IPS DF 6.9 (cell line): ENCODE measurements at places on chromosomes 1 and 21.

DNA sequence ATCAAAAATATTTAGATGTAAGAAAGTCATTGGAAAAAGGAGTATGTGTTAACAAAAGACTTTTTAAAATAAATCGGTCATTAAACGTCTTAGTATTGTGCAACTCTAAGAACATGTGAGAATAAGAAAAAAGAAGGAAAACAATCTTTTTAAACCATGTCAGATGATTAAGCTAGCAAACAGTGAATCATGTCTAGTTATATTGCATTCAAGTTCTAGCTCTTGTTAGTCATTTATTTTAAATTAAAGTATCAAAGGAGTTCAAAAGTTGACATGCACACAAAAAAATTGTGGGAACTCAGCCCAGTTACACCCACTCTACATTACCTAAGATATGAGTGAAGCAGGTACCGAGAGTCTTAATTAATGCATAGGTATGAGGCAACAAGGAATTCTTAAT lies 9.8 kb downstream of the FRRS1 start:
- DNase-seq = no peak

DNA sequence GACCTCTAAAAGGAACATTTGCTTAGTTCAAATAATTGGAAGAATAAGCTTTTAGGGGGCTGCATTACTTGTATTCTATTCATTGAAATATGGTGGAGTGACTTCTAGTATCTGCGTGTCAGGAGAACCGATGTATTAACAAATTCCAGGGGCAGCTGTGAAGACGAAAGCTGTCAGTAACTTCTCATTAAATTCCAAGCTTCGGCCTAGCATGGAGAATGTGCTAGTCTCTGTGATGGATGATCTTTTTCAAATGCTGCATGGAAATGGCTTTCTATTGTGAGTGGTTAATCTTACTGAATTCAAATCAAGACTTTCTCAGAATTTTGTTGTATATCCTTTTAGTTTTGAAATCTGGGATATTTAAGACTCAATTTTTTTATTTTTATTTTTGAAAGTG lies 429.9 kb downstream of the ADGRL2 start:
- DNase-seq = no peak

DNA sequence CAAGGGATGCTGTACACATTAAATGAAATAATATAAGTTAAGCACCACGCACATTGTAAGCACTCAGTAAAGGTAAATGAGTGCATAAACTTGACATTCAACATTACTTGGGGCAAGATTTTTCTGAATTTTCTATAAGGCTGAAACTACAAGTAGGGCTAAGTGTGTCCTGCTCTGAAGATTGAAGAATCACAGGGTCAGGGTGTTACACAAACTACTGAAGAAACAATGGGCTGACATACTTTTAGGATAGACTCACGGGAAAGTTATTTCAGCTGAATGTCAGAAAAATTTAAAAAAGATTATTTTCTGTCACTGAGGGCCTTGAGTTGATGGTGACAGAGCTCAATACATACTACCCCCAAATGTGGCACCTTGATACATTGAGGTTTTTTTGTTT lies 644.2 kb upstream of the PLXNA2 start:
- no peak for DNase-seq

GRCh38 chr1:231778009-231778719 lies 151.6 kb downstream of the DISC1 start:
- DNase-seq = no peak

DNA sequence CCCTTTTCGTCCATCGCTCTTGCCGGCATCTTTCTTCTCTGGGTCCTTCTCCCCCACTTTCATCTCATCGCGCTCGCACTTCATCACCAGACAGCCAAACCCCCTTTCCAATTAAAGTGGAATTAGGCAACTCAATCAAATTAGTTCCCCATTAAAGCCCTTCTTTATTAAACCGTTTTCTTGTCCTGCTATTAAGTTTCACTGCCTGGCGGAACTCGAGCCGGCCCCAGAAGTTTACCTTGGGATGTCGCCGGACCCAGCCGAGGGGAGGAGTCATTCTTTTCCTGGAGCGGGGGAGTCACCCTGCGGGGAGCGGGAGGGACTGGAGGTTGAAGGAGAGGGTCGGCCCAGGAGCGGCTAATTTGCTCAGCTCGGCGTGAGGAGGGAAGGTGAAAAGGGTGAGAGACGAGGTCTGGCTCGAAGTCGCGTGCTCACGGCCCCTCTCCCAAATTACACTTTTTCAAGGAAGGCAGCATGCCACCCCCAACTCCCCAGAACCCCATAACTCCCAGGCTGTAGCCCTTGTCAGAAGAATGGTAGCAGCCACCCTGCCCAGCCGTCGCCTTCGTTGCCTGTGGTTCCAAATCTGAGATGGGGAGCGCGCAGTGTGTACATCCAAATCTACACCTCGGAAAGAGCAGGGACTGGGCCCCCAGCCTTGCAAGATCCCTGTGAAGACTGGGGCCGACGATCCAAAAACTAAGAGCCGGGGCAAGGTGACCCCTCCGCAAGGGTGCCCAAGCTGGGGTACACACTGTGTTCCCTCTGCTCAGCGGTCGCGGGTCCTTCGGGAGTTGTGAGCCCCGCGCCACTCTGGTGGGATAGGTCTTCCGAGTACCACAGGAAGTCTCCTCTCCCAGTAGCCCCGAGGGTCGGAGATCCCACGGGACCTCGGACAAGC lies 6.4 kb downstream of the DMRTA2 start:
- no peak for DNase-seq

GRCh38 chr1:48082271-48082962 lies 85.2 kb upstream of the TRABD2B start:
- no peak for DNase-seq

DNA sequence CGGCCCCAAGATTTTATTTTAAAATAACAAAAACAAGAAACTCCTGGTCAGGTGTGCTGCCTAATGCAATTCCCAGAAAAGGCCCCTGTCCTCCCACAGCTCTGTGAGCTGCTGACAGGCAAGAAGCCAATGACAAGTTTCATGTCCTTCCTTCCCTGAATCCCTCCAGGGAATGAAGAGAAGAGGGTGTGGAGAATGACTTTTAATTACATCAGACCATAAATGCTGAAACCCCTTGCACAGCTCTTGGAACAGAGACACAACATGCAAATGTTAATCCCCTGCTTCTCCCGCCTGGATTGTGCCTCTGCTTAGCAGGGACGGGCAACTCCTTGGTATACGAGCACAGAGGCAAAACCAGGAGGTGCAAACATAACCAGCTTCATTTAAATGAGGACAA lies 228.1 kb upstream of the CAMK1G start:
- DNase-seq = no peak

GRCh38 chr1:87867626-87868025 lies 538.9 kb downstream of the LMO4 start:
- DNase-seq = no peak

DNA sequence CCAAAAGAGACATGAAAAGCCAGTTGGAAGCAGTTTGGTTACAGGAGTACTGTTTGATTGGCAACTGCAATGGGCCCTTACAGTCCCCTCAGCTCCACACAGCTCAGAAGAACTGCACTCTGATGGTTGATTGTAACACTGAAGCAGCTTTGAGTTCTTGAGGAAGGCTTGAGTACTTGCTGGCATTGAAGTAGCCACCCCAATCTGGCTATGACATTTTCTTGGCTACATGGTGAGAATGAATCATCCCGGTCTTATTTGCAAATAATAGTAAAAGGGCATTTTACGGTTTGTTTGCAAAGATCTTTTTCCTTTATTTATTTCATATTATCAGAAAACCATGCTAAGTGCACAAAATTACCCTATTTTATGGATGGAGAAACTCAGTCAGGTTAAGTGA lies 159.7 kb upstream of the BEND5 start:
- no peak for DNase-seq

DNA sequence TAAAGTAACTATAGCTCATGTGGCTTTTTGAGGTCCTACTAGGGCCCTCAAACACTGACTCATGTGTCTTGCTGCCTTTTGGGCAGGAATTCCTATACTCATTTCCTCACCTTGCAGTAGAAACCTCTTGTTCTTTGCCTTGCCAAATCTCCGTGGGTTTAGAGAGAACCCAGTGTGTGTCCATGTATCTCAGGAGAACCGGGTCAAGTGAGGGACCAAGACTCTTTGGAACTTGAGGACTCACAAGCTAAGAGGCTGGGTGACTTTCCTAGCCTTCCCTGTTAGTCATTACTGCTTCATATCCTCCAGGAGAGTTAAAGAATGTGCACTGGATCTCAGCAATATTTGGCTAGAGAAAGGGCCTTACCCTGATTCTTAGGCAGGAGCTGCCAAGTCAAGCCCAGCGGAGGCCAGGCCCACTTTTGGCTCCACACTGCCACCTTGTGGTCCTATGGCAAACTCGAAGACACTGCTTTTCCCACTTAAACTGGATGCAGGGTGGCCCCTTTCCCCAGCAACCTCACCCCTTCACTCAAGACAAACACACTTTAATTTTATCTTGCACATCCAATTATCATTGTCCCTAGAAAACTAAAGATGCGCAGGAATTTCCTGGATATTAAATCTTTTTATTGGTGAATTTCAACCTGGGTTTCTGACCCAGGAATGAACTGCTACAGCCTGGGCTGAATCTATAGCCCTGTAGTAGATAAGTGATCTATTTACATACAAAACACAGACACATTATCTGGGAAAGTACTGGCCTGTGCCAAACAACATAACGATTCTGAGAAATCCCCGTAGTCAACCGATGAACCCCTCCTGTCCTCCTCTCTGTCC lies 10.6 kb downstream of the AVPR1B start:
- DNase-seq = no peak

- no peak for DNase-seq
These were observed 310.2 kb downstream of the NTNG1 start for GRCh38 chr1:107450899-107451664.

- no peak for DNase-seq
These were observed 11.5 kb downstream of the ATP2B4 start for GRCh38 chr1:203638103-203638475.

DNA sequence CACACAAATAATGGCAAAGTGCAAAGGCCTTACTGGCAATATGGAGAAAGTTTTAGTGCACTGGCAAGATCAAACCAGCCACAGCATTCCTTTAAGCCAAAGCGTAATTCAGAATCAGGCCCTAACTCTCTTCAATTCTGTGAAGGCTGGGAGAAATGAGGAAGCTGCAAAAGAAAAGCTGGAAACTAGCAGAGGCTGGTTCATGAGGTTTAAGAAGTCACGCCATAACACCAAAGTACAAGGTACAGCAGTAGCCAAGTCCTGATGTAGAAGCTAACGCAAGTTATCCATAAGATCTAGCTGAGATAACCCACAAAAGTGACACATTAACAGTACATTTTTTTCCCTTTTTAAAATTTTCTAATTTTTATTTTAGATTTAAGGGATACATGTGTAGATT lies 57.1 kb downstream of the SLC27A3 start:
- DNase-seq = no peak

DNA sequence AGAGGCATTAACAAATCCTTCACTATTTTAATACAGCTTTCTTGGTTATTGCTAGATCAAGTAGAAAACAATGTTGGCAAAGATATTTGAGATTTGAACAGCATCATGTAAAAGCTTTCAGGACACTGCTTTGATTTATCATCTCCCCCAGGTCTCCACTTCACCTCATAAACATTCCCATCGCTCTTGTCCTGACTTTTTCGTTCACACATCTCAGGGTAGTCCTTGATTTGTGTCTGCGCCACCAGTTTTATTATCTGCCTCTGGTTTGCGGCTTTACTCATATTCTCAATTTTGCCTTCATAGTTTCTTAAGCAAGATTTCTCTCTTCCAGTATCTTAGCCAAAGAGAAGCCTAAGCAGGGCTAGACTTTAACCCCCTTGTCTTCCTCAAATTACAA lies 63.5 kb upstream of the ROR1 start:
- DNase-seq = no peak

- DNase-seq = no peak
These were observed 14.1 kb downstream of the INPP5B start for GRCh38 chr1:37932759-37933158.

GRCh38 chr1:168427051-168427450 lies 116.7 kb downstream of the XCL2 start:
- no peak for DNase-seq

- DNase-seq = no peak
These were observed 4.0 kb downstream of the ZBTB7B start for GRCh38 chr1:155006601-155007101.

- DNase-seq = no peak
These were observed 5.1 kb upstream of the INAVA start for GRCh38 chr1:200889571-200889970.

GRCh38 chr1:36874271-36875060 lies 159.8 kb downstream of the GRIK3 start:
- no peak for DNase-seq

DNA sequence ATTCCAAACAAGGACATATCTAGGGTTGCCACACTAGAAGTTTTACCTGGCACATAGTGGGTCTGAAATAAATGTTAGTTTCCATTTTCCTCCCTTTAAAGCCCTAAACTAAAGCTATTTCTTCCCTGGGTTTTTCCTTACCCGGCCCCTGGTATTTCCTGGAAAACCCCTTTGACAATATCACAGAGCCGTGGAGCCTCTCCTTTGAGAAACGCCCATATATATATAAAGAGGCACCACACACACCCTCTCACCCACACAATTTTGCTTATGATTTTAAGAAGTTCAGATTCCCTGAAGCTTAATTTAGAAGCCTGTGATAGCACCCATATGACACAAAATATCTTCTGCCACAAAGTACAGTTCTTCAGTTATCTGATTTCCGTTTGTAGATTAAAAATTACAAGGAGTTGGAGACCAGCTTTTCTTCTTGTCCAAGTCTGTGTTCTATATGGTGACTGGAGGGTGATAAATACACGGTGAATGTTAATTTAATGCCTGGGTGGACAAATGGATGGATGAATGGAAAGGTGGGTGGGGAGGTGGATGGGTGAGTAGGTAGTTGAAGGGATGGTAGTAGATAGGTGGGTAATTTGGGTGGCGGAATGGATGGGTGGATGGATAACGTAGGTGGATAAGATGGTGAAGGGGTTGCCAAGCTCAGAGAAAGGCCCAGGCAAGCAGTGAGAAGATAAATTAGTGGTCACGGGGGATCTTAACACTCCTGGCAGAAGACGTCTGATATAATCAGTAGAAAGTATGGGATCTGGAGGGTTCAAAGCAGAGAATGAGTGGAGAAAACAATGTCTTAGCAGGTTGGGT lies 154.4 kb upstream of the FGGY start:
- DNase-seq = no peak
